ENCODE measurements at places on chromosomes 16 and 17. TPM values are rescaled to one million over a fixed set of nuclear protein-coding genes. Genes with fewer than 3 reads are reported as not detected.

The SERPINF2 gene
- total RNA-seq = 0.77 TPM

The MEIOB gene
- total RNA-seq = not detected

The MPO gene
- total RNA-seq = not detected

The CDK12 gene
- 57.8 TPM for total RNA-seq

The CDR2L gene
- total RNA-seq = 32.0 TPM

The NPIPA3 gene
- 3.7 TPM for total RNA-seq

The SOX15 gene
- total RNA-seq = 0.33 TPM

The PIGQ gene
- 83.5 TPM for total RNA-seq

The E2F4 gene
- 74.5 TPM for total RNA-seq

The SDK2 gene
- total RNA-seq = 0.41 TPM

The KRTAP2-2 gene
- total RNA-seq = not detected

The CDRT4 gene
- total RNA-seq = 2.8 TPM

The PPY gene
- total RNA-seq = not detected

The CDK5R1 gene
- 7.9 TPM for total RNA-seq

The C17orf113 gene
- total RNA-seq = 0.74 TPM

The TLCD1 gene
- 55.7 TPM for total RNA-seq

The HOXB9 gene
- 65.9 TPM for total RNA-seq

The MT3 gene
- not detected for total RNA-seq

The NR1D1 gene
- total RNA-seq = 8.8 TPM

The CCL5 gene
- total RNA-seq = 15.9 TPM

The TPSD1 gene
- total RNA-seq = 0.26 TPM

The TLCD2 gene
- 7.0 TPM for total RNA-seq

The RNF112 gene
- total RNA-seq = 0.10 TPM

The KRT36 gene
- not detected for total RNA-seq

The OTOP2 gene
- total RNA-seq = not detected

The SOST gene
- total RNA-seq = not detected

The GSG1L gene
- 0.08 TPM for total RNA-seq

The PRAC2 gene
- total RNA-seq = not detected

The CDRT15 gene
- not detected for total RNA-seq

The ORC6 gene
- total RNA-seq = 33.5 TPM

The ABCA9 gene
- total RNA-seq = 0.05 TPM

The CTRB2 gene
- total RNA-seq = 5.0 TPM

The CCT6B gene
- total RNA-seq = 1.5 TPM

The SMIM36 gene
- not detected for total RNA-seq

The CALB2 gene
- 0.59 TPM for total RNA-seq

The MYBBP1A gene
- 95.6 TPM for total RNA-seq

Data from Panc1 (cell line).